ENCODE measurements at places on chromosomes 3 and 15.

DNA sequence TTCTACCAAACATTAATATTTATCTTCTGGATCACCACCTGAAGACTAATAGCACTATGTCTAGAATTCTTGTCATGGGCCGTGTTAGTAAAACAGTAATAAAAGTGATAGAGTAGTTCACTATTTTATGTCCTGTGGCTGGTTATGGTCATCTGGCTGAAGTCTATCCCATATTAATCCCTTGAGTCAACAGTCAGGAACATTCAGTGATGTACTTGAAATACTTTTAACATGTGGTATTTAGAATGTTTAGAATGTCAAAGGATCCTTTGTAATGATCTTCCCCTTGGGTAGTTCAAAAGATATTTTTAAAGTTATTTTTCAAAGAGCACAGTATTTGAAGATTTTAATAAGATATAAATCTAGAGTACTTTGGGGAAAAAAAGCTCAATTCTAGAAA lies 117.0 kb downstream of the MBNL1 start:
- no peak for DNase-seq

DNA sequence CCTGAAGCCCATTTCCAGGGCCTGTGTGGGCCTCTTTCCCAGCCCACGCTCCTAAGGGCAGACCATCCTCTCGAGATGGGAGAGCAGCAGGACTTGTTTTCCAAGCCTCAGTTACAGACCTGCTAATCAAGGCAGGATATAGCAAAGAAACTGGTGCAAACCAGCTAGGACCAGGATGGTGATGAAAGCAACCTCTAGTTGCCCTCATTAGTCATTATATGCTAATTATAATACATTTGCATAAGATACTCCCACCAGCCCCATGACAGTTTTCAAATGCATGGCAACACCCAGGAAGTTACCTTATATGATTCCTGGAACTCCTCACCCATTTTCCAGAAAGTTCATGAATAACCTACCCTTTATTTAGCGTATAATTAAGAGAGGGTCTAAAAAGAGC lies 34.4 kb upstream of the TRH start:
- DNase-seq, result no peak

DNA sequence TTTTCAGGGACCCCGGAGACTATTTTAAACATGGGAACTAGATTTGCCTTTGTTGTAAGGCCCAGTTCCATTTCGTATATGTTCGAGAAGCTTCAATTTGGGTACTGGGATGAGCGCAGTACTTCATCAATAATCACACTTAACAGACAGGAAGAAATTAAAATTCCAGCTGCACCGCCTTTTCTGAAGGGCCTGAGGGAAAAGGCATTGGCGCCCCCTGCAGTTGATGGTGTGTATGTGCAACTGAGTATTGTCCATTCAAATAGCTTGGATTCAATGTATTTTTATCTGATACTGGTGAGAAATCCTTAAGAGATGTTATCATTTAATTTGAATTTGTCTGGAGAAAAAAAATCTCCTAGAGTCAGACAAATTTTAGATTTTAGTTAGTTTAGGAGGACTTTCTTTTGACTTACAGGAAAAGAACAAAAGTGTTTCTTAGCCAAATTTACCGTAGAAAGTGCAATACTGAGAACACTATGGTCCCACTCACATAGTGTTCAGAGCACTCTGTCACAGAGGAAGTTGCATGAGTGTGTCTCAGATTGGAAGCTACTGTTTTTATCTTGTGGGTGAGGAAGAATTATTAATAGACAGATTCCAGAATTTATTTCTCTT lies 5.4 kb upstream of the ALDH1A2 start:
- DNase-seq, result no peak

DNA sequence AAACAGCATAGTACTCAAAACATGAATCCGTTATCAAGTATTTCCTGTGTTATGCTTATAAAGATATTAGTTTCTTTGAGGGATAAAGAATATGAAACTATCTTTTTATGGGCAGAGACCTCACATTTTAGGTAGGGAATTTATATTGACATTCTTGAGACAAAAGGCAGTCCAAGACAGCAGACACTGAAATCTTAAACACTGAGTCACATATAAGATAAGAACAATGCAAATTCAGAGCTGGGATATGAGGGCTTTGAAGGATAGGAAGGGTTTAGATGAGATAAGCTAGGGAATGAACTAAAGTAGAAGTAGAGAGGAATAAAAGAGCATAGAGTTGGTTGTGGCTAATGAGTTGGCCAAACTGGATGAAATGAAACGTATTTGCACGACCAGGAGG lies 58.4 kb downstream of the ASTE1 start:
- DNase-seq, result no peak

- no peak for DNase-seq
These were observed 106.7 kb downstream of the DPH6 start for GRCh38 chr15:35439291-35439690.

DNA sequence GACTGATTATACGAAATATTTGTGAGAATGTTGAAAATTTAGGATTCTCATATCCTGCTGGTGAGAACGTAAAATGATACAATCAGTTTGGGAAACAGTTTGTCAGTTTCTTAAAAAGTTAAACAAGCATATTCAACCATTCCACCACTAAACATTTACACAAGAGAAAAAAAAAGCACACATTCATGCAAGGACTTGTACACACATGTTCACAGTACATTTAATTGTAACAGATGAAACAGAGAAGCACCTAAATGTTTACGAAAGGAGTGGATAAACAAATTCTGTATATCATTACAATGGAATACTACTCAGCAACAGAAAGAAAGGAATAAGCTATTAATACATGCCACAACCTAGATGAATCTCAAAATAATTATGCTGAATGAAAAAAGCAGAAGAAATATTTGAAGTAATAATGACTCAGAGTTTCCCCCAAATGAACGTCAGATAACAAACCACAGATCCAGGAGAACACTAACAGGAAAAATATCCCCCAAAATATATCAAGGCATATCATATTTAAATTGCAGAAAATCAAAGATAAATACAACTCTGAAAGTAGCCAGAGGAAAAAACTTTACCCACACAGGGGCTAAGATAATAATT lies 14.3 kb downstream of the ANKRD28 start:
- DNase-seq, result no peak

DNA sequence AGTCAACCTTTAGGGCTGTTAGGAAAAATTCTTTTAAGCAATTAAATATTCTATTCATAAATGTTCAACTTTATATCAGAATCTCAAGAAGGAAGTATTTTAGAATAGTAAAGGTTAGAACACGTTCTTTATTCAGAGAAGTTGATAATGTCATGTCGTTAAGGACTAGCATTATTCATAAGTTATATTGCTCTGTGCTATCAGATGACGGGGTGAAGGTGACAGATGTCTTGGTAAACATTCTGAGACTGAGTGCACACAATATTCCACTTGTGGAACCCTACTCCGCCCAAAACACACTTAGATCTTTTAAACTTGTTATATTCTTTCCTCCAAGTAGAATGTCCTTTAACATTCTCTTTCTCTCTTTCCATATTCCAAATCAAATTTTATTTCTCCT lies 7.9 kb downstream of the AP4E1 start:
- no peak for DNase-seq

DNA sequence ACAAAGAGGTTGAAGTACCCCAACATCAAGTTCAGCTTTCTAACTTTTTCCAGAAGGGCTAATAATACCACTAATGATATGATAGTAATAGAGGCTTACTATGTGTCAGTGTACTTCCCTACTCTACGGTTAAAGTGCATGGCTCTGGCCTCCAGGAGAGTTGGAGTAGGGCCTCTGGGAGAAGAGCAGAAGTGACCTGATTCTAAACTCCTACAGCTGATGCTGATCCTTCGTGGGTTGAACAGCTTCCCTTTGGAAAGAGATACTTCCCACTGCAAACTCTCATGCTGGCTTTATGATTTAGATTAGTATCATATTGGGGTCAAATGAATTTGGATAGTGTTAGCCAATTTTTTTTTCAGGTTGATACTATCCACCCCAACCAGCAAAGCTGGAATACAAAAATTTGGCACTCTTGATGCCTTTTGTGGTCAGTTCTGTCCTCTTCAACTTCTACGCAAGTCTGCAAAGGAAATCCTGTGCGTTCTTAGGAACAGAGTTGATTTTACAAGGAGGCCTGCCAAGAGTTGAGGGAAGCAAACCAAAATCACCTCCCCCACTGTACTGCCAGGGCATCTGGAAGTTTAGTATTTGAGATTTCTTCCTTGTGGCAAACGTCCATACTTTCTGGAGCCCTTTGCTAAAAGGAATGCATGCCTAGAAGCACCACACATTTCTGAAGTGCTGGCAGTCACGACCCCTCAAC lies 17.8 kb downstream of the TMEM212 start:
- no peak for DNase-seq

DNA sequence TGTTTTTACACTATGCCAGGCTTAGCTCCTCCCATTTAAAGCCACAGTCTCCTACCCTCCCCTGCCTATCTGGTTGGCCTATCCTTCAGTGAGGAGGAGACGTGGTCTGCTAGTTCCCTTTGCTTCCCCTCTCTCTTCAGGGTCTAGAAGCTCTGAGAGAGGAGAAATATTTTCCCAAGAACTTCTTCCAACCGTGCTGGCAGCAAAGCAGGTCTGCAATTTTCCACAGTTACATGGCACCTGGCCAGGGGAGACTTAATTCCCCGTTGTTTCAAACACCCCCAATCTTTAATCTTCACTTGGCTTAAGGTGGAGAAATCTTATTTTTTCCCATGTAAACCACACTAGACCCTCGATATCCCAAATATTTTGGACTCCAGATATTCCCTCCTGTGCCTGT lies 149.5 kb upstream of the MCTP2 start:
- DNase-seq, result no peak

DNA sequence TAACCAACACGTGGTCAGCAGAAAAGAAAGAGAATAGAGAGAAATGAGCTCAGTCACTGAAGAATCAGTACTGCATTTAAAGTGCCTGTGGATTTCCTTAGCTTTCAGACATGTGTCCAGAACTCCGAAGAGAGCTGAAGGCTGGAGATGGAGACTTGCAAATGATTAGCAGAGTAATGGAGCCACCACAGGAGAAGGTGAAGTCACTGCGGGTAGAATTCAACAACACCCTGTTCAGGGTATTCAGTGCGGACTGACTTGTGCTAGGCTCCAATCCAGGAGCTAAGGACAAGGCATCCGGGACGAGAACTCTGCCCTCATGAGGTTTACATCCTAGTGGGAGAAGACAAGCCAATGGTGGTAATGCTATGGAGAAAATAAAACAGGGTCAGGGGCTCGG lies 4.2 kb downstream of the EIF4E3 start:
- no peak for DNase-seq

DNA sequence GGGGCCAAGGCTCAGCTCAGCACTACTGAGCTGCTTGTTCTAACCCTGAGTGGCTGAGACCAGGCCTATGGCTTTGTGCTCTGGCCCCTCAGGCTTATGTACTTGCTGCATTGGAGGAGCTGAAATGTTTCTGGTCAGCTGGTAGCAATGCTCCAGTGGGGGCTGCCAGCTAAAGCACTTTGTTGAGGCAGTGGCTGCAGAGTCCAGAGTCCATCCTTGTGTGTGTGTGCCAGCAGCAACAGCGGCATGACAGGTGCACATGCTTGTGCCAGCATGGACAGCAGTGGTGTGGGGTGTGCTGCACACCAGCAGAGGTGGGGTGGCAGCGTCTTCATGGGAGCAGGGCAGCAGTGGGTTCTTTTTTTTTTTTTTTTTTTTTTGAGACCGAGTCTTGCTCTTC lies 169.1 kb downstream of the VPS8 start:
- DNase-seq, result no peak

DNA sequence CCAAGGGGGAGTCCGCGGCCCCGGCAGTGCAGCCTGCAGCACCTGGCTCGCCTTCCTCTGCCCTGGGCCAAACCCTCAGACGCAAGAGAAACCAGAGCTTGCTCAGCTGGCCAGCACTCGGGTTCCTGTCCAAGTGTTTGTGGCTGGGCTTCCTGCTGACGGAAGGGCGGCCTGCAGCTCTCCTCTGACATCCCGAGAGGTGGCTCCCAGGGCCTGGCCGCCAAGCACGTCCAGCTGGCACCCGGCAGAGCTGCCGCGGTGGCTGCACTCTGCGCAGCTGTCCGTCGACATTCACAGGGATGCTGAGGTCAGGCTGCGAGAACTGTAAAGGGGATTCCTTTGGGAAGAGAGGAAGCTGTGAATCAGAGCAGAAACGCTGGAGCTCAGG lies 85.6 kb downstream of the CPN2 start:
- no peak for DNase-seq

GRCh38 chr3:44228900-44229299 lies 12.8 kb upstream of the TOPAZ1 start:
- DNase-seq, result no peak

DNA sequence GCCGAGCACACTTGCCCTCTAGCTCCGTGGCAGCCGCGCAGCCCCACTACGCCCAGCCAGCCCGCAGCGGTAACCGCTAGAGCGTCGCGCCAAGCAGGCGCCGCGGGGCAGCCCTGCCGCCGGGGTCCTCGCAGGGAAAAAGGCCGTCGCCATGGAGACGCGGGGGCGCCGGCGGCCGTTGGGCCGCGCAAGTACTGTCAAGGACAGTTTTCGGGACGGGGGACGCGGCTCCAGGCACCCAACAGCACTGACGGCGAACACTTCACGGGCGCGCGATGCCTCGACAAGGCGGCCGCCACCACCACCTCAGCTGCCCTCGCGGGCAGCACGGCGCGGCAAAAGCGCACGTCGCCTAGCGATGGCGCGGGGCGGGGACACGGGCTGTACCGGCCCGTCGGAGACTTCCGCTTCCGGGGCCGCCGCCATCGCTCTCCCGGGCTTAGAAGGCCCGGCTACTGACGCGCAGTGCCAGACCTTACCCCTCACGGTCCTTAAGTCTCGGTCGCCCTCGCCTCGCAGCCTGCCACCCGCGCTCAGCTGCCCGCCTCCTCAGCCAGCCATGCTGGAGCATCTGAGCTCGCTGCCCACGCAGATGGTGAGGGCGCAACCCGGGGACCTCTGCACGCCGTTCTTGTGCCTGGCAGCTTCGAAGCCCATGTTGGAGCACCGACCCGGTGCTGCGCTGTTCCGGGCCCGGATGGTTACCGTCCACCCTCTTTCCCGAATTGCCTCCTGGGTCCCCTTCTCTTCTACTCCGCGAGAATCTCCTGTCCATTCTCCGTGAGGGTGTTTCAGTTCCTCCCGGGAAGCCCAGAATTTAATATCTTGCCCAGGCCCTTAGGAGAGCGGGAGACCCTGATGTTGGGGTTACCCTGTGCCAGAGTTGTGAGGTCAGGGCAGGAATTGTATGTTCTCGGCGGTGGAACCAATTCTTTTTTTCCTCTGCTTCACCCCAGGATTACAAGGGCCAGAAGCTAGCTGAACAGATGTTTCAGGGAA lies at the start of the genes GLT8D1 and SPCS1:
TSS of gene GLT8D1 (minus strand) at position 104 of the 999 bp plus-strand sequence. CDS start 5,331 bp downstream, outside the sequence.
TSS of gene SPCS1 (plus strand) at position 419 of the 999 bp plus-strand sequence. CDS start at position 560, 141 bp downstream.
- DNase-seq, result peak; percentile 73

GRCh38 chr3:14231145-14231990 lies 52.8 kb downstream of the LSM3 start:
- no peak for DNase-seq

GRCh38 chr3:84008623-84009022 lies 950.2 kb upstream of the CADM2 start:
- no peak for DNase-seq

DNA sequence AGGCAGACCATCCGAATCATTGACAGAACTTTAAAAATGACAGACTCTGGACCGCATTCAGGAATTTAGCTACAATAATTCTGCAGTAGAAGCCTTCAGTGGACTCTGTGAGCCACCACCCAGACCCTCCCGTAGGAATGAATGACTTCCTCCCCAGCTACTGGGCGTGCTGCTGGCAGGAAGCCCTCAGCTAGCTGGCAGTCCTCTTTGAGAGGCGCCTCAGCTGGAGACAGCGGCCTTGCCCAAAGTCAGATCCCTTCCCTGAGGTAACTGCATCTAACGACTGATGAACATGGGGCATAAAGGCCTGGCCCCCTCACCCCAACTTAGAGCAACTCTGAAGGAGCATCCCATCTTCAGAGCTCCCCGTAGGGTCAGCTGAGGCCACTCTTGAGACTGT lies 25.8 kb downstream of the CRABP1 start:
- no peak for DNase-seq

All from effector memory CD4-positive, alpha-beta T cell (primary cell).